CD4-positive, alpha-beta T cell (primary cell): ENCODE measurements at places on chromosomes 2 and 18. TPM values are rescaled to one million over a fixed set of nuclear protein-coding genes. Genes with fewer than 3 reads are reported as not detected.

The SH2D6 gene
- not detected for total RNA-seq

DNA sequence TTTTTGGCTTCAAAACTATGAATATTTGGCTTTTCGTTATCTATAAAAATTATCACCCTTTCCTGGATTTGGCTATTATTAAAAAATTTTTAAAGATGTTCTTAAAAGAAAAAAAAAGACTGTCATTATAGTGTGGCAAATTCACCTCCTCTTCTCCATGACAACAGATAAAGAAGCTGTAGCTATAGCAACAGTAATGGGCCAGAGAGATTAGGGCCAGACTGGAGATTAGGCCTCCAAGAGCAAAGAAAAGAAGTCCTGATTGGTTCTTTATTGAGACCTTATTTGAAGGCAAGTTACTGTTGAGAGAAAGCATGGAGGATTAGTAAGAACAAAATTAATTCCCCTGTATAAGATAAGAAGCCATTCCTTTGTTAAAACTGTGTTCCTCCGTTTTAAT, 812.5 kb downstream of the DCC start:
- no peaks in the 10 kb centered on the region for H3K4me1 ChIP-seq
- no peaks in the 10 kb centered on the region for H3K36me3 ChIP-seq
- no peaks in the 10 kb centered on the region for H3K27me3 ChIP-seq
- no peak overlapping the region for H3K4me3 ChIP-seq
- H3K27ac ChIP-seq, result no peak overlapping the region

DNA sequence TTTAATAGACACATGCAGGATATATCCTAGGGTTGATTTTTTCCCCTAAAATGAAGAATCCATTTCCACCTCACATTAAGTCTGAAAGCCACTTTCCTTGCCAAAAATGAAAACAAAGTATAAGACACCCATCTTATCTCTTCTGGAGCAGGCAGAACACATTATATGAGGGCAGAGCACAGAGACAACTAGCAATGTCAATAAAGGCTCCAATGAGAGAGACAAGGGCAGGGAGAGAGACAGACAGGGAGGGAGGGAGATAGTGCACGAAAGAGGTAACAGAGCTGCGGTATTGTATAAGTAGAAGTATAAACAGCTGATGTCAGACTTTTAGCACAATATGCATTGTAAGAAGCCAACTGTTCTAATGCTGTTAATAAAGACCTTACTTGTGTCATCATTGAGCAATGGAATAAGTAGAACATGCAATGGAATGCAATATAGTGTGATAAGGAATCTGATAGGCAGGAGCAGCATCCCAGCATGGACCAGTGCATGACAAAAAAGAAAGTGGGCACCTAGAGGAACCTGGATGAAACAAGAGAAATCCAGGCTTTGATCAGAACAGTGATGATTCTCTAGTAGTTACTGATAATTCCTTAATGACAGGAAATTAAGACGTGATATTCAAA, 150.6 kb upstream of the TCF4 start:
- no peak for DNase-seq
- no peaks in the 10 kb centered on the region for H3K27me3 ChIP-seq
- H3K4me3 ChIP-seq, result no peak overlapping the region
- H3K4me1 ChIP-seq, result no peaks in the 10 kb centered on the region

DNA sequence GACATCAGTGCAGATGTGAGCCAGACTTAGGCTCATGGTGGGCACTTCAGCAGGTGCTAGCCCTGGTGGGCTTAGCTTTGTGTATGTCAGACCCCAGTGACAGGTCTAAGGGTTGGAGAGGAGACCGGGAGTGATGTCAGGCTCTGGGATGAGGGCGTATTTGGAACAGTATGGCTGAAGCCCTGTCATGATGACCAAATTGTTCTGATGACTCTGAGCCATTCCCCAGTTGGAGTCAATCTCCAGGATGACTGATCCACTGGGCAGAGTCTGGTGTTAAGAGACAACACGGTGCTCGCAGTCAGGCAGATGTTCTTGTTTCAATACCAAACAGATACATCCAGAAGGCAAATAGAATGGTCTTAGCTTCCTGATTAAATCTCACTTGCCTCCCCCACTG, 241.5 kb downstream of the SOX11 start:
- H3K27ac ChIP-seq, result no peak overlapping the region
- H3K4me3 ChIP-seq, result no peak overlapping the region
- DNase-seq, result no peak

GRCh38 chr2:98664323-98664722, 55.9 kb downstream of the UNC50 start:
- peaks cover 33% of the 10 kb centered on the region for H3K36me3 ChIP-seq
- H3K27me3 ChIP-seq, result no peaks in the 10 kb centered on the region
- no peak for DNase-seq
- peak overlapping the region; percentile 44 for H3K4me3 ChIP-seq

DNA sequence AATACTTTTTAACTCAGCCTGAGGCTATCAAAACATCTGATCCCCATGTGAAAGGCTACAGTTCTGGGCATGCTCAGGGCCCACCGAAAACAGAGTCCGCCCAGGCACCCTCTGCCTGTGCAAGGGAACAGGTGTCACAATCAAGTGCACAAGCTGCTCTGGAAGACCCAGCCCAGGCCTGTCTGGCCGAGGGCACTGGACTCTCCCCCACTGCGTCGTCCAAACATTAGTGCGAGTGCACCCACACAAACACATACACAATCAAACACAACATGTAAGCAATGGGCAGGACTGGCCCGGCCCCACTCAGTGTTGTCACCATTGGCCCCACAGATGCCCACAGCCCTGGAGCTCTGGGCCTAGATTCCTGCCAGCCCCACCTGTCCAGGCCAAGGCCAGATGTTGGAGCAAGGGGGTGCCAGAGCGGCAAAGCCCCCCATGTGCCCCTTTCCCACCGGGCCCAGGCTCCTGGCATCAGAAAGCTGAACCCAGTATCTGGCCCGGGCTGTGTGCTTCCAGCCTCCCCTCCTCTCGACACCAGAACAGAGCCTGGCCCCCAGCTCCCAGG, 617 bp upstream of the ALPG start:
- no peaks in the 10 kb centered on the region for H3K27me3 ChIP-seq
- no peak overlapping the region for H3K4me3 ChIP-seq

DNA sequence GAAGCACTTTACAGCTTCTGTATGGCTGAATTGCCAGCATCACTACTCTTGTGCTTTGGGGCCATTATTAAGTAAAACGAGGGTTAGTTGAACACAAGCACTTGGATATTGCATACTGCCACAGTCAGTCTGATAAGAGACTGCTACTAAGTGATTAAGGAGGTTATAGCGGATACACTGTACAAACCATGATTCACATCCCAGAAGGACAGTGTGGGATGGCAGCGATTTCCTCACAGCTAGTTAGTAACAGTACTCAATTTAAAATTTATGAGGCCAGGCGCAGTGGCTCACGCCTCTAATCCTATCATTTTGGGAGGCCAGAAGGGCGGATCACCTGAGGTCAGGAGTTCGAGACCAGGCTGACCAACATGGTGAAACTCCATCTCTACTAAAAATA, 2.6 kb upstream of the BMPR2 start:
- no peaks in the 10 kb centered on the region for H3K27me3 ChIP-seq
- peaks cover 14% of the 10 kb centered on the region for H3K4me1 ChIP-seq
- H3K27ac ChIP-seq, result no peak overlapping the region
